Uterus (tissue), 4 donors: ENCODE measurements at places on chromosomes 4 and X.

GRCh38 chr4:145587088-145587754 is 32.0 kb upstream of the MMAA start:
- no peak for DNase-seq

GRCh38 chr4:87038837-87039615 is 104.2 kb downstream of the AFF1 start:
- DNase-seq, result peak; percentile 67

DNA sequence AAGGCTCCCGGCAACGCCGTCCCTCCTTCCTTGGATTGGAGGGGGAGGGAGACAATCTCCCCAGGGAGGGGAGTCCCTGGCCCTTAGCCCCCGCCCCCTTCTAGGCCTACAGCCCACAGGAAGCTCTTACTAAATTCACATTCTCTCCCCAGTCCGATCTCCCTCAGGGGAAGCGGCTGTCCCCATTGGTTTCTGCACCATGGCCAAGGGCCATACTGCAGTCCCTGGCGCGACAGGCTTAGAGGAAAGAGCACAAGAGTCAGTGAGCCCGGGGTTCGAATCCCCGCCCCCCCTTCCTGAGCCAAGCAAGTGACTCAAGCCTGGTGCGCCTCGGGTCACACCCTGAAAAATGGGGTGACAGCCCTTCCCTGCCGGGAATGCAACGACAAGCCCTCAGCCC is 1.1 kb downstream of the ABLIM2 start:
- DNase-seq, result peak; percentile 42

GRCh38 chrX:19107035-19107434 is 15.2 kb downstream of the ADGRG2 start:
- no peak for DNase-seq

DNA sequence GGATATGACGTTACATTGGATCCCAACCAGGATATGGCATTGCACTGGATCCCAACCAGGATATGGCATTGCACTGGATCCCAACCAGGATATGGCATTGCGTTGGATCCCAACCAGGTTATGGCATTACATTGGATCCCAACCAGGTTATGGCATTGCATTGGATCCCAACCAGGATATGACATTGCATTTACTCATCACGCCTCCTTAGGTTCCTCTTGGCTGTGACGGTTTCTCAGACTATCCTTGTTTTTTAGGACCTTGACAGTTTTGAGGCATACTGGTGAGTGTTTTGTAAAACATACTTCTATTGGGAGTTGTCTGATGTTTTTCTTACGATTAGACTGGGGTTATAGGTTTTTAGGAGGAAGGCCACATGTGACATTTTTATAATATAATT is 5.4 kb upstream of the ACSL1 start:
- no peak for DNase-seq

GRCh38 chr4:84644087-84644486 is 61.2 kb downstream of the CDS1 start:
- no peak for DNase-seq

DNA sequence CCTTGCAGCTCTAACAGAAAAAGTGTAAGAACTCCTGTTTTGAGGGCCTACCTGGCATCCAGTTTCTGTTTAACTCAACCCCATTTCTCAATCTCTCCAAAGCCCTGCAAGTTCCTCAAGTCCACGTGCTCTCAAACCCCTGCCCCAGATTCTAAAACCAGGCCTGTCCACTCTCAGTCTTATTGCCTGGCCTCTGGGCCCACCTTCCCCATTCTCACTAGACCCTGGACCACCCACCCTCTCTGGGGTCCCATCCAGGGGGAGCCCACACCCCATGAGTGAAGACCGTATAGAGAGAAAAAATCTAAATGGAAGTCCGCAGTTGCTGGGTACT is 58.3 kb downstream of the TLR10 start:
- no peak for DNase-seq

- no peak for DNase-seq
Observed at GRCh38 chrX:12673487-12673886, 117.7 kb upstream of the PRPS2 start.

GRCh38 chr4:178340468-178340867 is 898.2 kb upstream of the AGA start:
- DNase-seq, result no peak

DNA sequence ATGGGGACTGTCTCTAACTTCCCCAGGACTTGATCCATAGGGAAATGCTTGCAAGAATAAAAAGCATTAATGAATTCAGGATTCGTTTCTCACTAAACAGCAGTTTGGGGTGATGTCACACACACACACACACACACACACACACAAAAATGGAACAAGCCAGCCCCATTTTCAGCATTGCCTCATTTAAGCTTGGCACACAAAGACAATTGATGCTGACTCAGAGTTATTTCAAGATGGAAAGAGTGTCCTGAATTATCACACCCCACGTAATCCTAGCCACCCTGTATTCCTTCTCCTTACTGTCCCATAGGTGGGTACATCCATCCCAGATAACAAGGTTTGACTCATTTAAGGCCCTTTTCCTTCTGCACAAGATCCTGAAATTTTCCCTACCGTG is 345.1 kb upstream of the HS3ST1 start:
- DNase-seq, result no peak

- DNase-seq, result no peak
Observed at GRCh38 chr4:84648178-84648577, 65.3 kb downstream of the CDS1 start.

DNA sequence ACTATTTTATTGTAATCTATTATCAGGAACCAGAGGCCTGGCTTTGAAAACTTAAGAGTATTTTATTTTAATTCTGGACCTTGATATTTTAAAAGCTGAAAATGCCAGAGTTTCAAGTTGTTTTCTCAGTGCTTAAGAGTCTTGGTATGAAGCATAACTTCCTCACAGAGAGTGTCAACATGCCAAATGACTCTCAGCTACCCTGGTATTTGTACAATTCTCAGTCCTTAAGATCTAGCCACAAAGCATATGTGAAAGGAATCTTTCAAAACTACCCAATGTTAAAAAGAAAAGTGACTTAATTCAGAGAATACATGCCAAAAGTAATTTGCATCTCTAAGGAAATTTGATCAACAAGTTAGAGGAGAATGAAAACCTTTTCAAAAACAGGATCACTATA is 171.9 kb downstream of the DKK2 start:
- DNase-seq, result no peak

DNA sequence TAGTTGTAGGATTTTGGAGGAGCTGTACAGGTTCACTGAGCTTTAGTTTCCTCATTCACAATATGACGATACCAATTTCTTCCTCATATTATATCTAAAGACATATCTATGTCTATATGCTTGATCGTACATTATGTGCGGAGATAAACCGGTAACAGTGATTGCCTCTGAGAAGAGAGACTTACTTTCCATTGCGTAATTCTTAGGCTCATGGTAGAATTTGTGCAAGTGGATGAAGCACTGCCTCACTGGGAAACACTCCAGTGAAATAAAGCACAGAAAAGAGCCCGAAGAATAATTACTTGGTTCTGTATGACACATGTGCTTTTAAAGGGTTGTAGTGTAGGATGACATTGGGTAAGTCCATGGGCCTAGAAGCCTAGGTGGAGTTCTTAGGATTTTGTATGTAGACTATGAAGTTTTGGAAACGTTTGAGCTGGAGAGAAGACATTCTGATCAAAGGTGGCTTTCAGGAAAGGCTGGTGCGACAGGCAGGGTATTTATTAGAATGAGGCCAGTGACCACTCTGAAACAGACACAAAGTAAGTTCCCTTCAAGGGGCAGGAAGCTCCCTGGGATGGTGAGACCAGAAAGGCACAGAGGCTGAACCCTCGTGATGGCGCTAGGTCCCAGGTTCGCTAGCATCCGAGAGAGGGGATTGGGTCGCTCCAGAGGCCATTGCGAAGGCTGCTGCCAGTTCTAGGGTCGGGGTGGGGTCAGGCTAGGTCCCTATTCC is 649 bp upstream of the VBP1 start:
- no peak for DNase-seq

GRCh38 chr4:83712890-83713289 is 177.0 kb downstream of the GPAT3 start:
- no peak for DNase-seq

- DNase-seq, result no peak
Observed at GRCh38 chr4:76074468-76074867, at the start of gene ART3. Gene ART3 (plus strand): TSS chr4:76074709. CDS start chr4:76075890, 1,181 bp downstream.

GRCh38 chrX:37677765-37678164 is 7.8 kb upstream of the XK start:
- no peak for DNase-seq
